Heart right ventricle (tissue), 16 donors: ENCODE measurements at places on chromosomes 5 and 9. TPM values are rescaled to one million over a fixed set of nuclear protein-coding genes. Genes with fewer than 3 reads are reported as not detected.

FBXL7 gene
- polyA plus RNA-seq: 9.3 TPM

- no peak overlapping the region for H3K4me3 ChIP-seq
- no peaks in the 10 kb centered on the region for H3K36me3 ChIP-seq
- no peak for DNase-seq
Measured at GRCh38 chr9:70888471-70888870, 232.9 kb downstream of the TRPM3 start.

POU5F2 gene
- 0.15 TPM for polyA plus RNA-seq

ANKRD20A1 gene
- polyA plus RNA-seq: 5.6 TPM

DNA sequence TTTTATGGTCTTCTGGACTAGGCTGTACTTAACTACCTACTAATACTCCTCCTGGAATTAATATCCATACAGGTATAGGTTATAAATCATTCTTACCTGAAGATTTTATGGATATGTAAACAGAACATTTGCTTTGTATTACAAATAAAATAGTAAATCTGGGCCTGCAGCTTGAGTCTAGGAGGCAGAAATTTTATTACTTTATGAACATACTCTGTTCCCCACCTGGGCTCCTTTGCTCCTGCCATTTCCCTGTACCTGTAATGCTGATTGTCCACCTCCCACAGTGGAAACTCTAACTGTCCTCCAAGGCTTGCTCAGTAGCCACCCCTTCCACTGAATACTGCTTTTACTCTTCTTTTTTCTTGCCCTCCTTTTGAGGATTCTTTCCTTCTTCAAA, 108.0 kb downstream of the PAM start:
- no peaks in the 10 kb centered on the region for H3K27me3 ChIP-seq
- no peak overlapping the region for H3K4me3 ChIP-seq
- peaks cover 3% of the 10 kb centered on the region for H3K36me3 ChIP-seq
- no peak overlapping the region for H3K27ac ChIP-seq
- no peak for DNase-seq
- H3K4me1 ChIP-seq: peaks cover 25% of the 10 kb centered on the region

PCDHB6 gene
- 0.51 TPM for polyA plus RNA-seq

DNA sequence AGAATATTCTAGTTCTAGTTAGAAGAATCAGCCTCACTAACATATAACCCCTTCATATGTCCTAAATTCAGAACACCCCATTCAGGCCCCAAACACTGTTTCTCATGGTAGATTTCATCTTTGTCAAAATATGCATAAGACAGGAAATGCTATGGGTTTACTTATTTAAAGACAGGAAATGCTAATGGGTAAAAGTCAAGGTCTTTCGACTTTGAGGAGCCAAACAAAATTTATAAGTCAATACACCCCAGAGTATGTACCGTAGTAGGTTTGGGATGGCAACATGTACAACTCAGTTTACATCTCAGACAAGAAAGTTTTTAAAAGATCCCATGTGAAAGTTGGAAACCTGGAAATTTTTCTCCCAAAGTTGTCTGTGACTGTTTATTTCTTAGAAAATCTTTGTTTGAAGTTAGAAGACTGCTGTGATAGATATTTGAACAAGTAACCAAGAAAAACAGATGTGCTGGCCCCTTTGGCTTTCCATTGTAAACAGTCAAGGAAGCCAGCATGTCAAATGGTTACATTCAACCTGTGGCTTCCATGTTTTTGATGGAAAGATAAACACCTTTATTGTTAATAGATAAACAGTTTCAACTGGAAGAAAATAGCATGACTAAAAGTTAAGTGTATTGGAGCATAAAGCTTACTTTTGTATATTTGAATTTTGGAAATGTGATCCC, 102.2 kb downstream of the INIP start:
- H3K27ac ChIP-seq: no peak overlapping the region
- no peaks in the 10 kb centered on the region for H3K36me3 ChIP-seq
- no peak overlapping the region for H3K4me3 ChIP-seq
- no peaks in the 10 kb centered on the region for H3K27me3 ChIP-seq

GRCh38 chr5:93226202-93226735, 354.8 kb downstream of the NR2F1-AS1 start:
- no peak for DNase-seq
- no peaks in the 10 kb centered on the region for H3K36me3 ChIP-seq
- H3K27ac ChIP-seq: no peak overlapping the region
- no peaks in the 10 kb centered on the region for H3K4me1 ChIP-seq
- no peaks in the 10 kb centered on the region for H3K27me3 ChIP-seq
- H3K4me3 ChIP-seq: no peak overlapping the region

GRCh38 chr5:123520677-123521247, 8.8 kb downstream of the CSNK1G3 start:
- no peak overlapping the region for H3K4me3 ChIP-seq
- H3K27ac ChIP-seq: no peak overlapping the region
- no peaks in the 10 kb centered on the region for H3K27me3 ChIP-seq

AKNA gene
- polyA plus RNA-seq: 7.1 TPM
